Brain (organoid and tissue), 16 donors: ENCODE measurements at places on chromosomes 6 and 20. TPM values are rescaled to one million over a fixed set of nuclear protein-coding genes. Genes with fewer than 3 reads are reported as not detected.

HSPA1L gene
- 7.6 TPM for polyA plus RNA-seq

CLIC5 gene
- 1.1 TPM for polyA plus RNA-seq

SCUBE3 gene
- 1.6 TPM for polyA plus RNA-seq

HEY2 gene
- polyA plus RNA-seq = 2.5 TPM

MYBL2 gene
- polyA plus RNA-seq = 148 TPM

PNLDC1 gene
- polyA plus RNA-seq = 0.36 TPM

NUDT3 gene
- 32.7 TPM for polyA plus RNA-seq

CST5 gene
- polyA plus RNA-seq = not detected

MEI4 gene
- not detected for polyA plus RNA-seq

SH3BGRL2 gene
- polyA plus RNA-seq = 34.4 TPM

CD109 gene
- polyA plus RNA-seq = 0.97 TPM

ARFGEF3 gene
- 17.7 TPM for polyA plus RNA-seq

DNA sequence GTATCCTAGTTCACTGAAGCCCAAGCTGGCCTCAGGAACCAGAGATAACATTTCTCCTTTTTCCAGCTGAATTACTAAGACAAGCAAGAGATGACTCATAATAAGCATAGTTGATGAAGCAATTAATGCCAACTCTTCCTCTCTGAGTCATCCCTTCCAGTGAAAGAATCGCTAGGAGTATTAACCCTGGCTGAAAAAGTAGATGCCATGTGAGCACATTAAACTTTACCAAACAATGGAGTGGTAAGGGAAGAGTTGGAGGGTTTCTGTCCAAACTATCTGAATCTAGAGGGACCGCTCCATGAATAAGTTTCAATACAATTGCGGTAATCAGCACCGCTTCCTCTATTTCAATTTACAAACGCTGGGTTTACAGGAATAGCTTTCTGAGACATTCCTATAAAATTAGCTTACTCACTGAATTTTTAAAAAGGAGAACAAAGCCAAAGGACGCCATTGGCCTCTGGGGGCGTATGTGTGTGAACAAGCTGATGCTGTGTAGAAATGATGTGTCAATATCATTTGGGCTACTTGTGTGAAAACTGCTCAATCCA lies 48.3 kb downstream of the ATXN1 start:
- no peak for DNase-seq

- peak; percentile 67 for DNase-seq
These were observed at the start of gene EZR for GRCh38 chr6:158819213-158819976. EZR (minus strand) TSS chr6:158819368; CDS start chr6:158818093, 1,275 bp downstream.

GRCh38 chr20:59103573-59103972 lies 60.0 kb upstream of the ZNF831 start:
- no peak for DNase-seq

GRCh38 chr6:123632641-123633040 lies 4.1 kb downstream of the TRDN start:
- no peak for DNase-seq

- no peak for DNase-seq
These were observed 256.4 kb downstream of the TMEM242 start for GRCh38 chr6:157066781-157067491.

DNA sequence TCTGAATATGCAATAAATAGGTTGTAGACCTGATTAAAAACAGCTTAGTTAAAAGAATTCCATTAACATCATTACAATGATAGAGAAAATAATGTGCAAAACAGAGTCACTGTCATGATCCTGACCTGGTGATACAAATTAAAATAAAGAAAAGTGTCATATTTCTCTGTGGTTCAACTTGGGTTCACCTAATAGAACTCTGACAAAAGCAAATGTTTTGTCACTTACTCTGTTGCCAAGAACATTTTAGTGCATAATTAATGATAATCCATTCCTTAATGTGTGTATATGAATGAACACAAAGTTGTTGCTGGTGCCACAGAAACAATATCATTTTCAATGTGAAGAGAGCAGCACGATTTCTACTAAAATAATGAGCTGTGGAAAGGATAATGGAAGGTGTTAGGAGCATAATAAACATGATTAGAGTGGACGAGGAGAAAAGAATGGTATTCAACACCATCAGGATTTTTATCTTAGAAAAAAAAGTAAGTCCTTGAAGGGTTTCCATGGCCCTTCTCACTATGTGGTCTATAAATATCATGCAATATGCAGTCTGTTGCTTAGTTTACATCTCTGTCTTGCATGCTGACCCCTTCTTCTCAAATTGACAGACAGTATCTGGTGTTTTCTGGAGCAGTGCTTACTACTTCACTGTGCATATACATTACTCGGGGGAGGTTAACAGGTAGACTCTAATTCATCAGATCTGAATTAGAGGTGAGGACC lies 656.6 kb upstream of the MMS22L start:
- DNase-seq = no peak

GRCh38 chr6:32908897-32909296 lies 31.9 kb downstream of the HLA-DMB start:
- DNase-seq = no peak

- DNase-seq = no peak
These were observed 7.8 kb downstream of the TDP2 start for GRCh38 chr6:24658573-24659560.

DNA sequence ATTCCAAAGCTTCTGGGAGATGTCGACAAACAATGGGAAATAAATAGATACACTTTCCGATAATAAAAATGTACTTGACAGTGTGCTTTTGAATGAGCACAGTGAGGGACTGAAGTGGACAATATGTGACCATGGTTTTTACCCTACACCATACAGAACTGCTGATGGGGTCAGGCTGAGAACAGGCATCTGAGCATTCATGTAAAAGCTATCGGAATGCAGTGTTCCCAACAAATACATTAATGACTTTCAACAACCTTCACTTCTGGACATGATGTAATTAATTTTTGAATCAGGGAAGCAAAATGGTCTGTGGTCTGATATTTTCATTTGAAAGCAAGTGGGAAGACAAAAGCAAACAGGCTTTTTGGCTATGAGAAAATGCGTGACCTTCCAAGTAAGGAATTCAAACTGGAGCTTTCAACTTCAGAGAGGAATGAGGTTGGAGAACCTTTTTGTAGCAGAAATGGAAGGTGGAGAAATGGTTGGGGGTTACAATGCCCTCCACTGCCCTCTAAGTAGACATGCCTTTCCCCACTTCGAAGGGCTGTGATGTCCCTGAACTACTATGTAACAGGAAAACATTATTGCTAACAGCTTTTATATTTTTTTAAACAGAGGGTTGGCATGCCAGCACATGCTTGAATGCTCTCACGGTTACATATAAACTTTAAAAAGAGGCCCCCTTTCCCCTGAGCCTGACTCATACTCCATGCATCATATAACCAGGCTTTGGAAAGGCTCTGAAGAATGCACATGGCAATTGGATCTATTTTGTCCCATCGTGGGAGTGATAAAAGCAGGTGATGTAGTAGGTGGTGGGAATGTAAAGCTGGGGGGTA lies 203.5 kb upstream of the CITED2 start:
- peak; percentile 21 for DNase-seq

- no peak for DNase-seq
These were observed 355.3 kb downstream of the RNF144B start for GRCh38 chr6:18742406-18742805.

DNA sequence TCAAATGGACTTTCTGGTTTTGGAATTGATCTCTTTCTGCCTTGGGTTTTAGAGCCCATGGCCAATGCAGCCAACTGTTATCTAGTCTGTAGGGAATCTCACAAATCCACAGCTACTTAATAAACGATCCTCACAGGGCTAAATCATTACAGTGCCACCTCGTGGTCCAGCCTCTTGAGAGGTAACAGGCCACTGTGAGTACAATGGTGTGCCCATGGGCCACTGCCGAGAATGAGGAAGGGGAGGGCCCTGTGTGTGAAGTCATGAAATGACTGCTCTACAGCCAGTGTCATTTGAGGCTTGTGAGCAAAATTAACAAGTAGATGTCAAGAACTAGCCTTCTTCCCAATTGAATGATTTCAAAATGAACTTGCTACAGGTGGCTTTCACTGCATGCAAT lies 54.3 kb upstream of the GMPR start:
- no peak for DNase-seq

GRCh38 chr6:108222504-108222903 lies 38.3 kb downstream of the SNX3 start:
- DNase-seq = no peak

- no peak for DNase-seq
These were observed 76.9 kb downstream of the HFE start for GRCh38 chr6:26164120-26164505.

- no peak for DNase-seq
These were observed 2.8 kb upstream of the LIME1 start for GRCh38 chr20:63733579-63734081.

DNA sequence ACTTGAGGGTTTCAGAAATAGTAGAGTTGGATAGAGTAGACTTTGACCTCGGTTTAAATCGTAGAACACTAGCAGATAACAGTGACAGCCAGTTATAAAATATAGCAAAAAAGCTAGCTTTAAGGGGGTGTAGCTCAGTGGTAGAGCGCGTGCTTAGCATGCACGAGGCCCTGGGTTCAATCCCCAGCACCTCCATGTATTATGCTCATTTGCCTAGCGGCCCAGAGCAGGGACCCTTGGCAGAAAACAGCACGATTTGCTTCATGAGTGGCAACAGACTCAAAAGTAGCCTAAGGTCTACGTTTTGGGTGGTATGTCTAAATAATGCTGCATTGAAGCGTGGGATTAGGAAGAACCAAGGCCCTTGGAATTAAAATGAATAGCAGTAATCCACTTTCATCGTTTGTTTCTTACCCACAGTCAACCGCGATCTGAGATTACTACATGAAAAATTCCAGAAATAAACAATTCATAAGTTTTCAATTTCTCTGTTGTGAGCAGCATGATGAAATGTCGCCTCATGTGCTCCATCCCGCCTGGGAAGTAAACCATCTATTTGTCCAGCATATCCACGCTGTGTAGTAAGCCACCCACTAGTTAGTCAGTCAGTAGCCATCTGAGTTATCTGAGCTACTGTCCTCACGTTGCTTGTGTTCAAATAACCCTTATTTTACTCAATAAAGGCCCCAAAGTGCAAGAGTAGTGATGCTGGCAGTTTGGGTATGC lies 184.9 kb downstream of the GPX5 start:
- peak; percentile 8 for DNase-seq

DNA sequence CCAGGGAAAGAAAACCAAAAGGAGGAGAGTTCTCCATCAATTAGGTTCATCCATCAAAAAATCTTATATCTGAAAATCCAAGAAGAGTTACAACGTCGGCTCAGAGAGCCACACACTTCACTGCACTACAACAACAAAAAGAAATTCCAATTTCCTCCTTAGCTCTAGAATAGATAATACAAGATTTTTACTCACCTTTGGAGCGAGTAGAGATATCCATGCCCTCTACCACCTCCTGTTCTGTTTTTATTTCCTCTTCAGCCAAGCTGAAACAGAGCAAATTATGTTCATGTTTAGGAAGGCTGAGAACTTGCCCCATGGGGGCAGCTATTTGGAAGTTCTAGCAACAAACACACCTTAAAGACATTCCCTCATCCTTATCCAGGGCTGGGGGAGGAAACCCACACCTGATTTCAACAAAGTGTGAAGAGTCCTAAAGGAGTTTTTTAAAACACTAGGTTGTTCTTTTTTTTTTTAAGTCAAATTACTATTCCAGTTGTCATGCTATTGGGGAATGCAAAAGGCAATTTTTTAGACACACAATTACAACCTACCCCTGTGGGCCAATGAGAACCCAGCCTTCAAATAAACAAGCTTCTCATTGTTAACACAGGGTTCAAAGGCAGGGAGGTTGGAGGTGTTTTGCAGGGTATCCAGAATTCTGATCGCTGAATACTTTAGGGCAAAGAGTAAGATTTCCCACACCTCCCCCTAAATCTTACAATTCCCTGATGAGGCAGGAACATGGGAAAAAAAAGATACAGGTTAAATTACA lies 8.7 kb downstream of the ZMYND8 start:
- no peak for DNase-seq

DNA sequence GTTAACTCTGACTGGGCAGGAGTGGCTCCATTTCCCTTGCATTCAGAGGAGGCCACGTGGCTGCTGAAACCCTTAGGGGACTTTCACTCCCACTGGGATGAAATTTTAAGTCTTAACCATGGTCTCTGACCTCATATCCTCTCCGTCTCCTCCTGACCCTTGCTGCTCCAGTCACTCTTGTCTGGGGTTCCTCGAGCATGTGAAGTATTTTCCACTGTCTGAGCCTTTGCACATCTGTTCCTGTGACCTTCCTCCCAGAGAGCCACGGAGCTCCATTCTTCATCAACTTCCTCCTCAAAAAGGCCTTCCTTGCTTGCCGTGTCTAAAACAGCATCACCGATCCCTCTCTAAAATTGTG lies 153.0 kb upstream of the UST start:
- no peak for DNase-seq

- DNase-seq = no peak
These were observed 49.7 kb downstream of the TOP1 start for GRCh38 chr20:41078329-41078728.

DNA sequence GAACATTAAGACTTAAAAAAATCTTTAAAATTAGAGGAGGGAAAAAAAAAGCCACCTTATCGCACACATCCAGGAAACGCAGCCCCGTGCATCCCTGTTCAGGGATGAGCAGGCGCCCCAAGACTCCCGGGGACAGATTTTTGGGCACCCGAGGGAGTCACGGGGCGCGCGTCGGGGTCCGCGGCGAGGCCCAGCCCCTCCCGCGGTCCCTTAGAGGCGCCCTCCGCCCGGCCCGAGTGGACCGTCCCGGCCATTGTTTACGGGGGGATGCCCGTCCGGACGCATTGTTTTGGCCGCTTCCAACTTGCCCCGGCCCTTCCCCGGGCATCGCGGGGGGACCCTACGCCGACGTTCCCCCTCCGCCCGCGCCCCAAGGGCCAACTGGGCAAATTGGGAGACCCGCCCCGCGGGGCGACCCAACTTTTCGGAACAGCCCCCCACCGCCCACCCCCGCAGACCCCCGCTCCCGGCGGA lies 610 bp downstream of the ZNF217 start:
- peak; percentile 36 for DNase-seq

- DNase-seq = no peak
These were observed 91.0 kb downstream of the KCNQ5 start for GRCh38 chr6:72712910-72713309.

- DNase-seq = no peak
These were observed 2.0 kb downstream of the HEY2 start for GRCh38 chr6:125751334-125751916.

- no peak for DNase-seq
These were observed 49.4 kb downstream of the SNRNP48 start for GRCh38 chr6:7639427-7639826.

DNA sequence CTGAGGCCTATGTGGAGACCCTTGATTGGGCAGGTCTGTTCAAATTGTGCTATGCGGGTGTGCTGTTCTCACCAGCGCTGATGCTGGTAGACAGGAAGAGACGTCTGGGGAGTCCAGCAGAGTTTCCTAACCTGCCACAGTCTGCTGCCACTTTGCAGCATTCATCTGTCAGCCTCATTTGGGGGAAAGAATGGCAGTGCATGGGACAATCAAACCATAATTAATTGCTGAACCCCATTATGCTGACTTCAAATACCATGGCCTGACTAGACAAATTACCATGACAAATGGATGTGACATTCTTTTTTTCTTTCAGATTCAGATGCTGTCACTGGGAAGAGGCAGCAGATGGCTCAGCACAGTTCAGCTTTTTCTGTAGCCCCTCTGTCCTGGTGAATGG lies 171.4 kb upstream of the SYNDIG1 start:
- DNase-seq = peak; percentile 45

GRCh38 chr20:57622579-57623381 lies 2.6 kb upstream of the ZBP1 start:
- DNase-seq = peak; percentile 36
